Kidney epithelial cell (primary cell): ENCODE measurements at places on chromosomes 11 and 22.

- DNase-seq: no peak
Observed at GRCh38 chr22:39765661-39766060, 127.9 kb downstream of the ENTHD1 start.

- DNase-seq: no peak
Observed at GRCh38 chr11:118322721-118323120, 18.2 kb downstream of the CD3E start.

- DNase-seq: no peak
Observed at GRCh38 chr11:20193307-20193706, 33.0 kb upstream of the DBX1 start.

DNA sequence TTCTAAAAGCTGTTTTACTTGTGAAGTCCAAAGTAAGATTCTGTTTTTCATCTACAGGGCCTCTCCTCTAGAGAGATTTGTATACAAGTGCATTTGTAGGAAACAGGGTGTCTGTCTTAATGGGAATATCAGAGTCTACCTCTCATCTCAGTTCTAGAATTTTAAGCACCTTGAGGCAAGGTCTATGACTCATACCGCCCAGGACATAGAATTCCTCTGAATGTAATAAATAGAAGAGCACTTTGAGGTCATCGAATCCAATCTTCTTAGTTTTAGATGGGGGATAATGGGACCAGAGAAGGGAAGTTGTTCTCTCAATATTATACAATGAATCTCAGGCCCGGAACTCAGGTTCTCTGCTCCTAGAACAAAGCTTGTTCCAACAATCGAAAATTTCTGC is 101.8 kb upstream of the TIMP3 start:
- no peak for DNase-seq

DNA sequence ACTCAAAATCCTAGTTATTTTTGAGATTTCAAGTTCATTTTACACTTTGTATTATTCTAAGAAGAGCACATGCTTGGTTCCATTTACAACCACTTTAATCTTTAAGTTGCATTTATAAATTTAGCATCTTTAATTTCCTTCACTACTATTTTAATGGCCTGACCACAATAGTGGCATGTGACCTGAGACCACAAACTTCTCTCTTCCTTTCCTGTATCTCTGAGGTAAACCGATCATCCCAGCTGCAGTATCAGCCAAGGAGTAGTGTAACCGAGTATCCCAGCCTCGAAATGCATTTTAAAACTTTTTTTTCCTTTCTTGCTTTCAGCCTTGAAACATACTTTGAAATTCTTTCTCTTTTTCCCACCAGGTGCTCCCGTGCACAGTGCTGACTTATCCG is 28.7 kb upstream of the CBX6 start:
- no peak for DNase-seq

GRCh38 chr11:64924910-64925284 is 408 bp downstream of the PPP2R5B start:
- no peak for DNase-seq

DNA sequence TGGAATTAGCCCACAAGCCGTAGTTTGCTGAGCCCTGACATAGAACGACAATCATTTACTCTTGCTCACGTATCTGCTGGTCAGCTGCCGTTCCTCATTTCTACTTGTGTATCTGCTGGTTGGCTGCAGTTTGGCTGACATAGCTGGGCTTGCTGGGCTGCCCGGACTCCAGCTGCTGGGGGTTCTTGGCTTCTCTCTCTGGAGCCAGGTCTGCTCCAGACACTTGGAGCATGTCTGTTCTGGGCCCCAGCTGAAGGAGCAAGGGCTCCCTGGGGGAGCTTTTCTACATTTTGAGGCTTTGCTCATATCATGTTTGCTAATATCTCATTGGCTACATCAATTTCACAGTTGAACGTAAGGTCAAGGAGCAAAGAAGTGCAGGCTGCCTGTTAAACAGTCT is 47.3 kb downstream of the PRDM11 start:
- no peak for DNase-seq

- no peak for DNase-seq
Observed at GRCh38 chr11:36156817-36157519, 132.3 kb downstream of the COMMD9 start.

GRCh38 chr11:65378208-65378927 is 4.1 kb downstream of the SLC25A45 start:
- no peak for DNase-seq

- no peak for DNase-seq
Observed at GRCh38 chr22:27389727-27390075, 411.9 kb downstream of the MN1 start.

- DNase-seq: no peak
Observed at GRCh38 chr11:21148376-21148775, 479.0 kb downstream of the NELL1 start.

- no peak for DNase-seq
Observed at GRCh38 chr11:134334796-134335571, 3.2 kb downstream of the GLB1L2 start.

GRCh38 chr11:532986-533585 is 2.3 kb downstream of the HRAS start:
- DNase-seq: no peak

- no peak for DNase-seq
Observed at GRCh38 chr22:43476751-43477725, 65.2 kb downstream of the MPPED1 start.

GRCh38 chr22:26857169-26857568 is 199.8 kb downstream of the MIAT start:
- no peak for DNase-seq

DNA sequence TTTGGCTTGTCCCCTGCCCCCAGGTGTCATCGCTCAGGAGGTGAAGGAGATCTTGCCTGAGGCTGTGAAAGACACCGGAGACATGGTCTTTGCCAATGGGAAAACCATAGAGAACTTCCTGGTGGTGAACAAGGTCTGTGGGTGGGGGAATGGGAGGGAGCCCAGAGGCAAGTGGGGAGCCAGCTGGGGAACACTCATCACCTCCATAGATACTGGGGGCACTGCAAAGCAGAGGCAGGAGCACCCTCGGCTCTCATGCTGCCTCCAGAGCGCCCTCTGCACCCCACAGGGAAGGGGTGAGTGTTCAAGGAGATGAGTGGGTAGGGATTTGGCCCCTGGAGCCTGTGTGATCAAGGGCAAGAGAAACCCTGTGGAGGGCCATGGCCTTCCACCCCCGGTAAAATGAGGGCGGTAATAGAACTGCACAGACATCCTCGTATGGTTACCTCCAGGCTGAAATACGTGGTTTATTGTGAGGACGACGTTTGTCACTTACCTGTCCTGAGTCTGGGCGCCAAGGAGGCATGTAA is 14.0 kb downstream of the TMEM258 start:
- DNase-seq: no peak

GRCh38 chr11:132242632-132243031 is 872.2 kb downstream of the NTM start:
- no peak for DNase-seq

- peak; percentile 61 for DNase-seq
Observed at GRCh38 chr22:38831166-38831945, 12.5 kb downstream of the NPTXR start.

GRCh38 chr11:6834021-6834420 is 11.5 kb upstream of the OR10A5 start:
- no peak for DNase-seq

GRCh38 chr22:37233751-37234631 is 10.1 kb downstream of the RAC2 start:
- DNase-seq: no peak

DNA sequence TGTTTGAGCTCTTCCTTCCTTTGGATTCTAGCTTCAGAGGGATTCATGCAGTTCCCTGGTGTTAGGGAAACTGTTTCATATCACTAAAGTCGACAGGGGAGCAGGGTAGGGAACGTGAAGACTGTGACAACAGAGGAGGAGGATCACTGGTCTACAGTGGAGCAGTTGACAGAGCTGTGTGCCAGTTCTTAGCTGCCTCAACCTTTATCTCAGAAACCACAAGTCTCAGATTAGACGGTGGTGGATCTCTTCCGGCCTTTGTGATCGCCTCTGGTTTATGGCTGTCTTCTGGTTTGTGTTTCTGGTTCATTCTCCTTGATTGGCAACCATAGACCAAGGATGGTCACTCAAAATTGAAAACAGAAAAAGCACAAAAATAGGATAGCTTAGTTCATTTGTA is 538.9 kb upstream of the API5 start:
- no peak for DNase-seq

- no peak for DNase-seq
Observed at GRCh38 chr22:46058091-46058420, 81.1 kb upstream of the WNT7B start.

- no peak for DNase-seq
Observed at GRCh38 chr22:32203181-32204039, 1.5 kb downstream of the RFPL2 start.

- DNase-seq: no peak
Observed at GRCh38 chr11:72216638-72217037, at the start of gene FOLR2. Gene FOLR2, plus strand, starts transcription at chr11:72216794. Its CDS starts 1,791 bp downstream, at chr11:72218585.

DNA sequence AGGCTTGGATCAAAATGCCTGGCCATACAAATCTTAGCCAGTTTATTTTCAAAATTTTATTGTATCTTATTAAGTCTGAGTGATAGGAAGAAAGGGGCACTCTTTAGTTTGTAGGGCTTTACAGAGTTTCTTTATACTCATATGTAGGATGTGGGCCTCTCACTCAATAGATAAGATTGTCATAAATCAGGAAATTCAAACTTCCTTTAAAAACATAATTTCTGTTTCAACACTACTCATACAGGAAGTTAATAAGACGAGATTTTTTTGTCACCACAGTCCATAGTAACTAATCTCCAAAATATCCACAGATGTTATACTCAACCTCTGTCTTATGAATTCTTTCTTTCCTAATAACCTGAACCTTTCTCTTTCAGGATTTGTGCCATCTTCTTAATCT is 13.3 kb upstream of the OR56B4 start:
- DNase-seq: no peak

GRCh38 chr11:19751055-19751454 is 38.4 kb downstream of the NAV2 start:
- no peak for DNase-seq

DNA sequence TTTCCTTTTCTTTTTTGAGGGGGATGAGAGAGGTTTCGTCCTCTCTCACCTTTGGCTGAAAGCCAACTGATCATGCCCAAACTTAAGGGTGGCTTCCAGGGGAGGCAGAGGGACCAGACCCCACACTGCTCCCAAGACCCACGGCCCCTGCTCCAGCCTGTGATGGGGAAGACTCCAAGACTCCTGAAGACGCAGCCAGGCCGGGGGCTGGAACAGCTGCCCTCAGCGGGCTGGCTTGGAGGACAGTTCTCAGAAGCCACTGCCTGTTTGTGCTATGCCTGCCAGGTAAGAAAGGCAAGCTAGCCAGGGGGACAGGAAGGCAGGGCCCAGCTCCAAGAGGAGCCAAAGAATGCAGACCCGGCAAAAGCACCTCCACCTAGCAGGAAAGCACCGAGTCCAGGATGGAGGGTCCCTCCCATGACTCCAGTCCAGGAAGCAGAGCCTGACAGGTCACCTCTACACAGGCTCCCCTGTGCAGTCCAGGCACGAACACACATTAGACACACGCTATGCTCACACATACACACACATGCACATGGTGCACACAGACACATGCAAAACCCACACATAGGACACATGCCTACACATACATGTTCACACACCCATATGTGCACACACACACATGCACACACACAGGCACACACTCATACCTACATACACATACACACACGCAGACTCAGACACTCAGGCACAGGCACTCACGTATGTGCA is 31.3 kb downstream of the GNB1L start:
- no peak for DNase-seq

DNA sequence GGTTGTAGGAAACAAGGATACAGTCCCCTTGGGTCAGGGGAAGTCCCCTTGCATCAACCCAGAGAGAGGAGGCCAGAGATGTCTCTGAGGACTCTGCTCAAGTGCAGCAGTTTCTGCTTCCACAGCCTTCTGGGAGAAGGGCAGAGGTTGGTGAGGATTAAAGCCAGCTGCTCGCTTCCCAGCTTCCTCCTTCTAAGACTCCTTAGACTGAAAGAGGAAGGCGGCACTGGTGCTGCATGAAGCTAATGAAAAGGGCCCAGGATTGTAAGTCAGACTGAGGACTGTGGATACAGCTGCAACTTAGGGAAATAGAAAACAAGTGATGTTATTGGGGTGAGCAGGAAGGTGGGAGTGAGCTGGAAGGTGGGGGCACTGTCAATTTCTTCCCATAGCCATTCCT is at the start of gene OR52K1:
OR52K1 (plus strand) TSS at position 202 of the 400 bp plus-strand sequence. CDS start 6,255 bp downstream, outside the sequence.
- no peak for DNase-seq

- no peak for DNase-seq
Observed at GRCh38 chr11:18322818-18323570, 627 bp downstream of the GTF2H1 start.

DNA sequence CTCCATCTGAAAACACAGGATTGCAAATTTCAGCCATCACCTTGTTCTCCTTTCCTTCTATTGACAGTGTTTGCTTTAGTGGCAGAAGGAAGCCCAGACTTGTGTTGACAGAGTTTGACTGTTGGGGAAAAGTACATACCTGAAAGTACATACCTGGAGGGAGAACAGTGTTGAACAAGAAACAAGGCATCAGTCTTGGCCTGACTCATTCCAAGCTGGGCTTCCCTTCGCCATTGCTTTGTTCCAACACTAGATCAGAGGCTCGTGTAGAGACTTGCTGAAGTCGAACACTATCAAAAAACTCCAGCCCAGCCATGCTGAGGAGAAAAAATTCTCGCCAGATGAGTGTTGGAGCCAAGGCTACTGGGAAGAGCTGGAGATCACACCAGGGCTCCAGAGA is 133.4 kb downstream of the BBOX1 start:
- no peak for DNase-seq

DNA sequence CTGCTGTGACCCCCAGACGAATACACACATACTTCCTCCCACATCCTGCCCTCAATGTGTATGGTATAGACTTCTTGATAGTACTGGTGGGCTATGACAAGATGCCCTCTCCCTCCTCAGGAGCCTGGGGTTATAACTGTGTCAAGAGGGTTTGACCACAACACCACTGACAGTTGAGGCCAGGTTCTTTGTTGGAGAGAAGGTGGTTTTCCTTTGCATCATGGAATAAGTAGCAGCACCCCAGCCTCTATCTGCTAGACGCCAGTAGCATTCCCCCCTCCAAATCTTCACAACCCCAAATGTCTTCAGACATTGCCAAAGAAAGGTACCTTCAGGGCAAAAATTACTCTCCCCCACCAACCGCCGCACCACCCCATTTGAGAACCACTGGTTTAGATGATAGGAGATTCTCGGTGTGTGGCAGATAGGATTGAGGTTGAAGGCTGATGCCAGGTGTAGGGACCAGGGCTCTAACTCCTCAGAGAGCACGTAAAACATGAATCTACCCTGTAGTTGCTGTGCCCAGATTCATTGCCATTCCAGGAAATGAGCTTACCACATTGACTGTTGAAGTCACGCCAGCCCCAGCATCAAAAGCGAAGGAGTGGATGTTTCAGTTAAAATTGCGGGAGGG is 5.5 kb upstream of the MYO18B start:
- DNase-seq: no peak
